WTC11 (cell line): ENCODE measurements at places on chromosomes 5 and 9.

DNA sequence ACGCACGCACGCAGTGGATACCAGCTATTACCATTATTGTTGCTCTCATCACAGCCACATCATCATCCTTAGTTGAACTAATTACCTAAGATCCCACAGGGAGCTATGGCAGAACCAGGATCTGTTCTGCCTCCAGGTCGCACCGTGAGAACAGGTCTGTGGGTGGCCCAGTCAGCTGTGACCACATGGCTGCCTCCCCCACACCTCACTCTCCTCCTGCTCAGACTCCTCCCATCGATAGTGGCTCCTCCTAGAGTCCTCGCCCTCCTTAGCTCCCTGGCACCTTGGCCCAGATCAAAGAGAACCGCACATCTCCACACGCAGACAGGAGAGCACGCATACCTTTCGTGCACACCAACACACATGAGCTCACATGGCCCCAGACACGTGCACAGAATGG is 32.4 kb upstream of the RPL26L1 start:
- DNase-seq = no peak

- no peak for DNase-seq
These were observed 99.2 kb upstream of the BOD1 start for GRCh38 chr5:173715607-173716006.

- no peak for DNase-seq
These were observed 25.4 kb downstream of the DMRT3 start for GRCh38 chr9:1001838-1002237.

GRCh38 chr5:141692919-141693725 is 11.1 kb upstream of the ARAP3 start:
- no peak for DNase-seq

DNA sequence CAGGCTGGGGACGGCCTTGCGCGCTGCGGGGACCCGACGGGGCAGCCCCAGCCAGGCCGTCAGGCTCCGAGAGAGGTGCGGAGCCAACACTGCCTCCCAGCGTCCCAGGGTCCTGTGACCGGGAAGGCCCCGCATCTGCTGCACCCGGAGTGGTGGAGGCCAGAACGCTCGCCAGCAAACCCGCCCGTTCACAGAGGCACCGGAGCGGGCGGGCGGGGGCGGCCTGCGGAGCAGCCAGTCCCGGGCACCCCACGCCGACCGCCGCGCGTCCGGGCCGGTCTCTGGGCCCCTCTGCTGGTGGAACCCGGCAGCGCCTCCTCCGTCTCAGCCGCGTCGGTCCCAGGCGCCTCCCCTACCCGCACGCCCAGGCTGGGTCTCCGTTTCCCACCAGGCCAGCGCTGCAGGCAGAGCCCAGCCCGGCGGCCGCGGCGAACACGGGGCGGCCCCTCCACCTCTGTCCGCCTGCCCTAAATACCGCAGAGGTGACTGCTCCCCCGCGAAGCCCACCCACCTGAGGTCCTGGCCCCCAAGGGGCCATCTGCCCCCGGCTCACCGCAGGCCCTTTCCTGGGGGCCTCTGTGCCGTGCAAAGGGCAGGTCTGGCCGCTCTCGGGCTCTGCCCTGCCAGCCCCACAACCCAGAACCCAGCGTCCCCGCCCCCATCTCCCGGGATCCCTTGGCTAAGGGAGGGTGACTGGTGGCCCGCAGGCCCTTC is 15.9 kb downstream of the EXD3 start:
- DNase-seq = peak; percentile 87

DNA sequence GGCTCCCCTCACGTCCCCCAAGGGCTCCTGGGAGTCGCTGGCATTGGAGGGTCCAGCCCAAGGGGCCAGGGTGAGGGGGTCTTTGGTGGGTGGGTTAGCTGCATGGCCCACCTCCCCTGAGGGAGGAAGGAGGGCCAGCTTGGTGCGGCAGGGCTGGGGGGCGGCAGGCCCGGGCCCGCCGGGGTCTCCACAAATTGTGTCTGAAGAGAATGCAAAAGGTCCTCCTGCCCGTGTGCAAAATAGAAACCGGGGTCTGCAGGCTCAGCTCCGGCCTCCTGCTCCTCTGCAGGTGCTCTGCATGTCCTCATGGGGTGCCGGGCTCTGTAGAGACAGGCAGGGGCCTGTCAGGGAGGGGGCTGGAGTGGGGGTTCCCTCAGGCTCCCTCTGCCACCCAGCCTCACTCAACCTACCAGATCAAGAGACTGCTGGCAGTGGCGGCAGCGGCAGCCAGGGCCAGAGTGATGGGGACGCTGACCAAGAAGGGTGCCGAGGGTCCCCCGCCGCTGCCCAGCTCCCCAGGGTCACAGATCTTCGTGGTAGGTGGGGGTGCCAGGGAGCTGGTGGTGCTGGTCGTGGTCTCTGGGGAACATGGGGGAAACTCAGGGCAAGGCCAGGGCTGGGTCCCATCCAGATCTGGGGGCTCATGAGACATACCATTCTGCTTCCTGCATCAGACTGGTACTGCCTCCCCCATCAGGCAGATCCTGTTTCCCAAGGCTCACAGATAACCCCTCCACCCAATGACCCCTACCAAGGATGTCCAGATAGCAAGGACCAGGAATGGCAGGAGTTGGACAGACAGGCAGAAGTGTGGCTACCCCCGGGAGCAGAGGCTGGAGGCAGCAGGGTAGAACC is 29.2 kb upstream of the ENHO start:
- no peak for DNase-seq

- no peak for DNase-seq
These were observed 55.8 kb downstream of the PDE8B start for GRCh38 chr5:77266291-77266690.

DNA sequence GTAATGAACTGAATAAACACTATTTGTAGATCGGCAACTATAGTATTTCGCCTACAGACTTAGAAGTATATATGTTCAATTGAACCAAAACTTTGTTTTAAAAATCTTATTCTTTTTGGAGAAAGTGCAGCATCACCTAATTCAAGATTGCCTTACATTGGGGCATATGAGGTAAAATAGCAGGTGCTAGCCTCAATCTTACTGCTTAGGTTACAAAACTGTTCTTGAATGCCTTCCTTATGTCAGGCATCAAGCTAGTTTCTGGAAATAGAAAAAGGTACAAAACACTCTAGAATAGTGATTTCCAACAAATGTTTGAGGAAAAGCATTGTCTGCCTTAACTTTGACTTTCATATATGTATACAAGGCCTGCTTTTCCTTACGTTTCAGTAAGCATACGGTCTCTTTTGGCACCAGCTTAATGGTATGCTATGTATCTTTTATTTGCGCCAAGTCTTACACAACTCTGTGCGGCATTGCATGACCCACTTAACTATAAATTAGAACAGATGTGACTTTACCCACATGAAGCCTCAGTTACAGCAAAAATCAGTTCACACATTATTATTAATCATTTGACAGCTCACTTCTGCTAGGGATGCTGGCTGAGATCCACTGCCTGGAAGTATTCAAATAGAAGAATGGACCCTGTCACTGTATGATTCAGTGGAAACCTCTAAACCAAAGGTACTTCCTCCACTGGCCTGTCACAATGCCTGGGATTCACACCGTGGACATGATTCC is 174.1 kb downstream of the PRELID2 start:
- DNase-seq = no peak

DNA sequence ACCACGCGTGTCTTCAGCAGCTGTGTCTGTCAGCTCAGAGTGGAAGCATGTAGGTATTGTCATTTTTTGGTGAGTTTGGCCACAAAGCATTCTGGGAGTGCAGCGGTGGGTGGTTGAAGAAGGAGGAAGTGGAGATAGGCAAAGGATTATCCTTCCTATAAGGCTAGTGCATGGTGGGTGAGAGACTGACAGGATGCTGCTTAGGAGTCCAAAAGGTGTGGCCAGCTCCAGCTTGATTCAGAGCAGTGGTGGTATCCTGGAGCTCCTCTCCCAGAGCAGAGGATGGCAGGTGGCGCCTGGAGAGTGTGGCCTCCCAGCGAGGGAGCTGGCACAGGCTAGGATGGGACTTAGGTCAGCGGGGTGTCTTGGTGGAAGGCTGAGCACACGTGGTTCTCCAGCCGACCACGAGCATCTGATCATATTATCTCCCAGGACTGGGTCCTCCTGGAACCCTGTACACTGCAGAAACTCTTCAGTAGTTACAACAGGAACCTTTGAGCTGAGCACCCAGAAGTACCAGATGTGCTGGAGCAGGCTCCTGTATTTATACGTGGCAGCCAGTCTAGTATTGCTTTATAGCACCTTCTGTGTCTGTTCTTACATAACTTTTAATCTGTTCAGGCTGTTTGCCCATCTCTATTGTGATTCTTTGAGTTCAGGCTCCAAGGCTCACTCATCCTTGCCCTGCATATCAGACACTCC is 29.6 kb downstream of the MAML1 start:
- no peak for DNase-seq

DNA sequence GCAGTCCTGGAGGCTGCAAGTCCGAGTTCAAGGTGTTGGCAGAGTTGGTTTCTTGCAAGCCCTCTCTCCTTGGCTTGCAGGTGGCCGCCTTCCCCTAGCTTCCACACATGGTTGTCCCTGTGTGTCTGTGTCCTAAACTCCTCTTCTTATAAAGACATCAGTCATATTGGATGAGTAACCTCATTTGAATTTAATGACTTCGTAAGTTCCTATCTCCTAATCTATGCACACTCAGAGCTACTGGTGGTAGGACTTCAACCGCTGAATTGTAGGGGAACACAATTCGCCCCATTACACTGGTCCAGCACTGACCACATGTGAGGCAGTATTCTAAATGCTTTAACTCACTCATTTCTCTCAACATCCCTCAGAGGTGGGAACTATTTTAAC is 25.9 kb upstream of the ADAMTS2 start:
- no peak for DNase-seq

DNA sequence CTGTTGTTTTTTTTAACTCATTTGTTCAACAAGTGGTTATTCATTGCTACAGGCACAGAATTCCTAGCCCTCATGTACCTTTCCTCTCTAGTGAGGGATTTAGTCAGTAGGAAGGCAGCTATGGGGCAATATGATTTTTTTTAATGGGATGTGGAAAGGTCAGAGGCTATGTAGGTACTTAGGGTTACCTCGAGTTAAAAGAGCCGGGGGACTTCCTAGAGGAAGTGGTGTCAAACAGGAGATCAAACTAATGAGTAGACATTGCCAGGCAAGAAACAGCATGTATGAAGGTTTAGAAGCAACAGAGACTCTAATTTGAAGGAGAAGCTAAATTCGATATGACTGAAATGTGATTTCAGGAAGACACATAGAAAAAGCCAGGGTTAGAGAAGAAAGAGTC is 50.7 kb downstream of the ITGA2 start:
- DNase-seq = no peak

GRCh38 chr5:174623433-174624019 is 100.9 kb upstream of the MSX2 start:
- DNase-seq = no peak
